Hematopoietic multipotent progenitor cell treated with erythropoietin and hydrocortisone succinate and interleukin-3 and kit ligand, for 17 days (in vitro differentiated cells): ENCODE measurements at places on chromosomes 2 and 18.

- DNase-seq = no peak
Measured at GRCh38 chr2:230575642-230576324, 136.9 kb upstream of the CAB39 start.

DNA sequence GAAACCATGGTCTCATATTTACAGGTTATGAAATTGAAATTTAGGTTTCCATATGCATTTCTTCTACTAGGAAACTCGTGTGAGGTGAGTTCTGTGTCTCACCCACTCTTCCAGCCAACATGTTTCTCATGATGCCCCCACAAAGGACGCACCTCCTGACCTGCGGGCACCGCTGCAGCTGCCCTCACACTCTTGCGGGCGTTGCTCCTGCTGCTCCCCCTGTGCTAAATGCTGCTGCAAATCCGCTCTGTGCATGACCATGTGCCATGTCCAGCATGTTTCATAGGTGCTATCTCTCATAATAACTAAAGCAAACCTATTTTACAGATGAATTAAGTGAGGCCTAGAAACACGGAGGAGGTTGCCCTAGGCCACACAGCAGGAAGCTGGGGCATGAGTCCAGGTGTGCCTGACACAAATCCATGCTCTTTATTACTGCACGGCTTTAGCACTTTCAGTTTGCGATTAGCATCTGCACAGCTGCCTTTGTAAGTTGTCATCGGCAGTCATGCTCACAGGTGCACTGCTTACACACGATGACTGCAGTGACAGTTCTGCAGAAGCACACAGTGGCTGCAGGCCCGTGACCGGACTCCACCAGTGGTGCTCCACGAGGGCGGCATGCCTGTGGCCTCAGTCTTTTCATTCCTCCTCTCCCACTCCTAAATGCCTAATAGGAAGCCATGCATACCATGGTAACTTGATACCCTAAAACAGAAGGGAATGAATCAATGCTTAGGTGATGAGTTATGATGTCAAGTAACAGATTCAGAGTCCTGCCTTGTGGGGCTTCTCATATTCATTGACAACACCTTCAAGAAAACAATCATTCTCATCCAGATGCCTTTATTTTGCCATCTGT lies 14.9 kb upstream of the GALR1 start:
- no peak for DNase-seq

DNA sequence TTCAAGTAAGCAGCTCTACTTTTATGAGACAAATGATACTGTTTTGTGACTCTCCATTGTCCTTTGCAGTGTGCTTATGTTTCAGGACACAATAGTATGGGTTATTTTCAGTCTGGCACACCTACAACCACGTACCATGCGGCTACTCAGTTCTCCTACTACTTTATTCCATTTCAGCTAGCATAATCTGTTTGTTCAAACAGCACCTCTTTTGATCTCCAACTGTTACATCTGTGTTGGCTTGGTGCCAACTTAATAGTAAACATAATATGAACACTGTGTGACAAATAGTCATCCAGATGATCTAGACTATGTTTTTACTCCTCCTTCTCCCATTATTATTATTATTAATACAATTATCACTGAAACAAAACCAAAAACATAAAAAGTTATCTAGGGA lies 40.5 kb downstream of the MYO3B start:
- no peak for DNase-seq

- no peak for DNase-seq
Measured at GRCh38 chr18:54263904-54264336, 5.4 kb upstream of the POLI start.

DNA sequence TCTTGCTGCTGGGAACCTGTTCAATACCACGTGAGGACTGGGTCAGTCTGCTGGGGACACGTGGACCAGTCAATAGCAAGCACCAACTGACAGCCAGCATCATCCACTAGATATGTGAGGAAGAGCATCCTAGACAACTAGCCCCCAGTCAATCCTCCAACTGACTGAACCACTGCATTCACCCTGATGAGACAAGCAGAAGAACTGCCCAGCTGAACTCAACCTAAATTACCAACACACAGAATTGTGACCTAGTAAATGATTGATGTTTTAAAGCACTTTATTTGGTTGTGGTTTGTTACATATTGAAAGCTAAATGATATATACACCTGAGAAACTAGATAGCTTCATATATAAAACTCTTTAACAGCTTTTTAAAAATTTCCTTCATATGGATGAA lies 15.7 kb downstream of the IRS1 start:
- DNase-seq = no peak

- no peak for DNase-seq
Measured at GRCh38 chr2:172329416-172329773, 98.0 kb upstream of the ITGA6 start.

DNA sequence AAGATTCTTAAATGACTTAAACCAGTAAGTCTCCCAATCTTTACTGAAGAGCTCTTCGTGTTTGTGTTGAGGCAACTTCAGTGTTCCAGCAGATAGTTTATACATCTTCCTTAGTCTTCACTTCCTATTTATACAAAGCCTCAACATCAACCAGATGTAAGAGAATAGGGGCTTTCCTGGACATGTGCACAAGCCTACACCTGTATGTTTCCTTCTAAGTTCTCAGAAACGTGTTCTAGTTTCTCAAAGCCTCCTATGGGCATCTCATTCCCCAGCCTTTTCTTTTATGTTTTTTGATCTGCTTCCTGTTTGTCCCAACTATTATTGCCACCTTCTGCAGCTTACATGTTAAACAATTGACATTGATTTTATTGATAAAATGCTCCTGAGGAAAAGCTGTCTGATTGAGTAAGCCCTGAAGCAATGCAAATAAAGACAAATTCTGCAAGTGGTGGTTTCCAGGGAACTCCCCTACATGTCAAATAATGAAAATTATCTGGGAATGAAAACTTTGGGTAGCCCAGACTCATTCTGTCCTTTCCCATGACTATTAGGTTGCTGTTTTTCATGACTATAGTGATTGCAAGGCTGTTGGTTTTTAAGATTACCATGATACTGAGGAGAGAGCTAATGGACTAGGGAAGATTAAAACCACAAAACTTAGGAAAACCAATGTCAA lies 663.3 kb upstream of the ACVR2A start:
- no peak for DNase-seq

- DNase-seq = no peak
Measured at GRCh38 chr18:41871229-41872000, 83.6 kb upstream of the PIK3C3 start.

DNA sequence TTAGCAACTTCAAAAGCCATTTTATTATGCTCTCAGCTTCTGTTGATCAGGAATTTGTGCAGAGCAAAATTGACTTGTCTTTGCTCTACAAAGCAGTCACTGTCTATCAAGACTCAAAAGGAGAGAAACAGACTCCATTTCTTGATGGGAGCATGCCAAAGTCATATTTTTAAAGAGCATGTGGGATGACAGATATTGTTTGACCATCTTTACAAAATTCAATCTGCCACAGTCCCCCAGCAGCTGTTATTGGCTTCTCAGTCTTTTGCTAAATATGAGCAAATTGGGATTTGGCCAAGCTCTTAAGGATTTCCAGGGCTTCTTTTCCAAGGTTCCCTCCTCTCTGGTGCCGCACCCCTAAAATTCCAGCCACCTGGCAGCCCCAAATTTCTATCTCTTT lies 67.9 kb downstream of the TEX51 start:
- DNase-seq = no peak

GRCh38 chr2:220880623-220881596 lies 691.2 kb downstream of the EPHA4 start:
- no peak for DNase-seq

DNA sequence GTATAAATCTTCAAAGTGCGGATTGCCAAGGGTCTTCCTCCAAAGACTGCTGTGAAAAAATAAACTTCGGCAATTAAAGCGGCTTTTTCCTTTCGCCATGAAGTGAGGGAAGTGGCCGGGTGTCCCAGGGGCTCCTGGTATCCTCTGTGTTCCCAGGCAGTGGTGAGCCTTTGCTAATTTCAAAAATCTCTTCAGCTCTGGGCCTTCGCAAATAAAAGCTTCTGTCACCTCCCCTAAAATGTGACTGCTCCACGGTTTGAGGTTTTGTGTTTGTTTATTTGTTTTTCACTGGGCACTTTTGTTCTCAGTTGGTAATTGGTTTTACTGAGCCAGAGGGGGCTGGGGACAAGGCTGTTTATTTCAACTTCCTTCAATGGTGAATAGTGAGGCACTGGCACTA lies 270.1 kb upstream of the POU3F3 start:
- no peak for DNase-seq

- no peak for DNase-seq
Measured at GRCh38 chr2:12498704-12499103, 218.0 kb upstream of the TRIB2 start.

DNA sequence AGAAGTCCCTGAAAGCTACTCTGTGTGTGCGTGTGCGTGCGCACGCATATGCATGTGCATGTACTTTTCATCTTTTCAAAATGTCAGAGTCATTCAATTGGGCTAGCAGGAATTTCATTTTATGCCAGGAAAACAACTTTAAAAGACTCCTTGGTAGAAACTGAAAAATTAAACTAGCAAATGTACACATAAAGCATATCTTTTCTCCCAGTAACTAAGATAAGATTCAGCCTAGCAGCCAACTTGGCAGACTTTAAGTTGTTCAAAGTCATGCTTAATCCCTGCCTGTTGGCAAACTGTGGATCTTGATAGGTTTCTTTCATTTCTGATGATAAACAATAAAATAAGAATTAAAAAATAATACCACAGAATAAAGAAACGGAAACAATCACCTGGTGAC lies 1129.1 kb downstream of the LRP1B start:
- DNase-seq = no peak

DNA sequence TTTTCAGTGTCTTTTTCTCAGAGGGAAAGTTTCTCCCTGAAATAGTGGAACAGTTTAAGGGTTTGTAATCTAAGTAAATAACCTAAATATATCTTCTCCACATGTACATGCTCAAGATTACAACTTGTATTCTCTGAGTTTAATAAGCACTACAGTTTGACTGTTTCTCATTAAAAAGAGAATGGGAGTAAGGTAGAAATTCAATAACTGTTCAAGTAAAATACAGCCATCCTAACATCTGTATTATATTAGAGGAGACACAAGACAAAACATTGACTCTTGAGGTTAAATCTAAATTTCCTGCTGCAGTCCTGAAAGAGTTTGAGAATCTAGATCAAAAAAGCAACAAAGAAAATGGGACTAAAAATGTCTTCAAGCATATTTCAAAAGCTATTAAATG lies 73.0 kb upstream of the ZNF397 start:
- no peak for DNase-seq

DNA sequence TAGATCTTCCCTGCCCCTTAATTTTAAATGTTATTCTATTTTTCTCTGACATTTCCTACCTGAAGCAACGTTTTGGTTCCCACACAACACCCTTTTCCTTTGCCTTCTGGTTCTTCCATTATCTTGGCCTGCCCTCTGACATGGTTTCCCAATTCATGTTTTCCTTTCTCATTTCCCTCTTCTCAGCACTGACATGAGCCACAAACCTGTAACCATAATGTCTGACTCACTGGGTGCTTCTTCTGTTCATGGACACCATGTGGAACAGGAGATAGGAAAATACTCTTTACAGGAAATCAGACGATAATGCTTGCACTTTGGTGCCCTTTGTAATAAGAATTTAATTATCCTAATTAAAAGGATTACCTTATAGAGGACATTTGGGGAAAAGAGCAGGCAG lies 142.0 kb downstream of the ZEB2 start:
- DNase-seq = no peak

- no peak for DNase-seq
Measured at GRCh38 chr18:62209046-62209445, 22.0 kb downstream of the RELCH start.

GRCh38 chr2:241566468-241566867 lies 7.9 kb downstream of the BOK start:
- DNase-seq = no peak

- no peak for DNase-seq
Measured at GRCh38 chr2:166074011-166074410, 53.8 kb downstream of the SCN1A start.

DNA sequence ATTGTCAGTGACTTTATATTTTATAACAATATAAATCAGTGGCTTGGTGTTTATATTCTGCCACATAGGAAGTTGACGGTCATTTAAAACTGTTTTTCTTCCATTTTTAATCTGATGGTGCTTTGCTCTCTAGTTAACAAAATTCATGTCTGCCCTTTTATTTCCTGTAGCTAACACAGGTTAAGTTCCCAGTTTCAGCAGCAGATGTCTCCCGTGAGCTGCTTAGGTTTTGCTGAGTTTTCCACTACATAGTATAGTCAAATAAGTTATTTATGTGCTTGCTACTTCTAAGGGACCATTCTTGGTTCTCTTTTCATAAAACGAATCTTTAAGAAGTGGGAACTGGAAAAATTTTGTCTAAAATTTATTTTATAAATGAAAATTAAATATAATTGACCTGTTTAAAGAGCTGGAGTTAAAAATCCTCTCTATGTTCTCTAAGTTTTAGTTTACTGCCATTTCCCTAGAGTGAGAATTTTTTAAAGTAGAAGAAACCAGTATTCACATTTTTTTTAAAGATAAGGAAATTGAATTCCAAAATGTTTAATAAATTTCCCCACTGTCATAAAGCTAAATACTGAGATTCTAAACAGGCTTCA lies 20.6 kb downstream of the HTR2B start:
- DNase-seq = peak; percentile 67
